Urinary bladder (tissue), 4 donors: ENCODE measurements at places on chromosomes 11 and 22. TPM values are rescaled to one million over a fixed set of nuclear protein-coding genes. Genes with fewer than 3 reads are reported as not detected.

Gene GSTT4
- not detected for total RNA-seq

Gene UBQLNL
- 0.85 TPM for total RNA-seq

Gene CRACR2B
- total RNA-seq = 5.9 TPM

Gene MAJIN
- total RNA-seq = not detected

DNA sequence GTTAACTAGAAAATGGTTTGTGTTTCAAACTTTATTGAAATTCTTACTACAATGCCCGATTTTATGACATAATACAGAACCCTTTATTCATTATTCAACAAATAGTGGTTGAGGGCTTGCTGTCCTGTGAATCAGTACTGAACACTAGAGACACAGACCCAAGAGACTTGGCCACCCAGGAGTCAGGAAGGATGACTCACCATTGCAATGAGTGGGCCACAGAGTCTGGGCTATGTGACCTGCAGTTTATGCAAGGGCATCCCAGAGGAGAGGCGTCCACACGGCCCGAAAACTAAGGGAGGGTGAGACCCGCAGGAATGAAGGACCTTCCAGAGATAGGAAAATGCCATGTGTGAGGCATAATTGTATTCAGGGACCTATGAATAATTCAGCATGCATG, 143.8 kb upstream of the DDI1 start:
- DNase-seq = no peak

Gene NFAM1
- 0.79 TPM for total RNA-seq

Gene LUZP2
- total RNA-seq = 26.4 TPM

GRCh38 chr22:19109198-19110063, 12.8 kb downstream of the DGCR2 start:
- DNase-seq = no peak

DNA sequence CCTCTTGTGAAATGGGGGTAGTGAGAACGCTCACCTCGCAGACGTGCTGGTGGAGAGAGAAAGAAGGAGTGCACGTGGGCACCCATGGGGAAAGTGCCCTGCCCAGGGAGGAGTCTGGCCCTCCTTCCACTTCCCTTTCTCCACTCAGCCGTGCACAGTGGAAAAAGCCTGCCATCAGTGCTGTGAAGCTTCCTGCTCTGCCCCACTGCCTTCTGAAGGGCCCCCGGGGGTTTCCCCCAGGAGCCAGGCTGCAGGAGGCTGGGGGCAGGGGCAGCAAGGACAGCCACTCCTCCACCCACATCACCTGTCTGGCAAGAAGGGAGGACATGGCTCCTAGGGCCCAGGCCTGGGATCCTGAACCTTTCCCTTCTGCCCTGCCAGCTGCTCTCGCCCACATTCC, 7.6 kb downstream of the TP53I11 start:
- no peak for DNase-seq

Gene SMC1B
- 0.16 TPM for total RNA-seq

Gene F2
- not detected for total RNA-seq

DNA sequence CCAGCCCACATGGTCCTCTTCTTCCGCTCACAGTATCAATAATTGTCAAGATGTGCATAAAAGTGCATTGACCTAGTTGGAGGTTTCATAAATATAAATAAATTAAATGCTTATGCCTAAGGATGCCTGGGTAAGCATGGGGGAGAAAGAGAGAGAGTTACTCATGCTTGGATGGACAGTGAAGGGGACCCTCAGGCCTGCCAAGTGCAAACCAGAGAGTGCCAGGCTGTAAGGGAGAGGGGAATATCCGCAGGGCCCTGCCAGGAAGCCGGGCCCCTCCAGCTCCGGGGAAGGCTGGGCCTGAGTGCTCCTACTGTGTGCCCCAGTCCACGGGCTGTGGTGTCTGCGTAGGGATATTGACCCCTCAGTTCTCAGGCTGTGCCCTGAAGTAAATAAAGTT, 214.6 kb downstream of the DSCAML1 start:
- DNase-seq = no peak

DNA sequence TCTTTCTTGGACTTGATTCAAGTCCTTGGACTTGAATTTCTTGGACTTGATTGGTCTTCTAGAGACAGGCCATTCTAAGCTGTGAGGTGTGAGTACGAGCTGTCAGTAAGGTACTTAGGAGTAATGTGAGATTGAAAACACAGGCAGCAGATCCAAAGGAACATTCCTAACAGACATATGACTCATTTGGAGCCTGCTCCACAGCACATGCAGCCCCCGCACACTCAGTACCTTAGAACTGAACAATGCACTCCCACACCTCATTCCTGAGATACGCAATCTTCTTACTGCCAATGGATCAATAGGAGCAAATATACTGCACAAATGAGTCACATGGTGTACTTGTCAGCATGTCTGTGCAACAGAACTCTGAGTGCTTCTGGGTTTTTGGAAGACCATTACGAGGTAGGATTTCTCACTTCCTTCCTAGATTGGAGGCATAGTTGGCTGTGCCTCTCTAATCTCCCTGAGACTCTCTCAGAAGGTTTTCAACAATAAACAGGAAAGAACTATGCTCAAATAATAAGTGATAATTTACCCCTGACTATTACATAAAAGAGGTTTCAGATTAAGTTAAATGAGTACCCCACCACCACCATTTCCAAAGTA, 243.1 kb downstream of the KCNA4 start:
- no peak for DNase-seq

Gene RAC2
- 3.2 TPM for total RNA-seq

- no peak for DNase-seq
Measured at GRCh38 chr11:2759228-2760195, 59.7 kb upstream of the KCNQ1OT1 start.

GRCh38 chr11:12786450-12786849, 112.2 kb downstream of the TEAD1 start:
- no peak for DNase-seq

- DNase-seq = no peak
Measured at GRCh38 chr11:128523641-128524040, 63.7 kb downstream of the ETS1 start.

GRCh38 chr11:113697756-113698407, 8.2 kb downstream of the TMPRSS5 start:
- no peak for DNase-seq
